Amniotic stem cell (primary cell): ENCODE measurements at places on chromosomes 6 and 20.

DNA sequence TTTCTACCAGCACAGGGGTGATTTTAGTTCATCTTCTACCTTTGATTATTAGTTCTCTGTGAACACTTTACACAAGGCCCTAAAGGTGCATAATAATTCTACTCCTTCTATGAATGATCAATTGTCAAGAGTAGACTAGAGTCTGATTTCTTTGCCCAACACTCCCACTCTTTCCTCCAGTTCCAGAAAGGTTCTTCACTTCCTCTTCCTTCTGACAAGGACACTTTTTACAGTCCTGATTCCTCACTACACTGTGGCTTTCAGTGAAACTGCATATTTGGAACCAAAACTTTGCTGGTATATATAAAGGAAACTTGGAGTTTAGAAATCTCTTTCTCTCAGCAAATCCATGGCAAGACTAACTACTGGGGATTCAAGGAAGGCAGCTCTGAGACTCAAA is 10.6 kb upstream of the RSPO3 start:
- DNase-seq, result no peak

- no peak for DNase-seq
Observed at GRCh38 chr6:77124604-77125003, 338.7 kb downstream of the HTR1B start.

DNA sequence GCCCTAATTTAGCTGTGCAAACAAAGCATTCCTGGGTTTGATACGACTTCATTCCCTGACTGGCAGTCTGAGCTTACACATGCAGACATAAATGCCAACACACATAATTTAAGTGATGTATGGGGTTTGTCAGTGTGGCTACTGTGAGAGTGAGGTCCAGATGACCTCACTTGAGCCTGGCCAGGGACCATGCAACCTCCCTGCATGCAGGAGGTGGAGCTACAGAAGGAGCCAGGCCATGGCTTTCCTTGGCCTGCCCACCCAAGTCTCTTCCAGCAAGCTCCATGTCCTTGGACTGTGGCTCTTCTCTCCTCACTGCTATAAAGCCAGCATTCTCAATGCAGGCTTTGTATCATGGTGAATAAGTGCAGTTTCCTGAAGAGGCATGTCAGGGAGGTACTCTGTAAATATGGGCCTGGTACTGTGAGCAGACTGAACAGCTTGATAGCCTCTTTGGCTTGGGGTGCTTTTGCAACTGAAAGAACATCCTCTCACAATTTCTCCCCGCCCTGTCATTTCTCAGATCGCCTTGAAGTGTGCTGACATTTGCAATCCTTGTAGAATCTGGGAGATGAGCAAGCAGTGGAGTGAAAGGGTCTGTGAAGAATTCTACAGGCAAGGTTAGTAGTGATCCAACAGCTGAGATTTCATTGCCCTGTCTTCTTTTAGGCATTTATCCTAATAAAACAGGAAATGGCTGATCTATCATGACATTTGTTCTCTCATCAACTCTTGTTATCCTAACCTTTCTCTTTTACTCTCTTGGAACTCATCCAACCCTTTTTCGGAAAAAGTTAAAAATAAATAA is 69.2 kb downstream of the MTFR2 start:
- no peak for DNase-seq

DNA sequence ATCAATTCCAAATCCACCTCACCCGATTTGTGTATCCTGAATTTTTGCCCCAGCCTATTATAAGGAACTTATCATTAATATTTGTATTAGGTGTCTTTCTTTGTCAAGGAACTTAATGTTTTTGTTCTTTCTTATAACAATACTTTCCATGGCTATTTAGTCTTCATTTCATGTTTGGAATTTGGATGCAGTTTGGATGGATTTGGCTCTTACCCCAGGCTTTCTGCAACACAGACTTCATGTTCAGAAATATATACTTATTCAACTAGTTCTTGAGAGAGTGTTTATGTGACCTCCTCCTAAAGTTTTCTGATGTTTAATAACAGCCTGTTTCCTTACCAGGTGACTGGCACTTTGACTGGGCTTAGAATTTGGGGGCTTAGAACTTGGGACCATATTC is 35.9 kb upstream of the TOX2 start:
- DNase-seq, result no peak

GRCh38 chr6:168514216-168514615 is 73.2 kb downstream of the SMOC2 start:
- no peak for DNase-seq

DNA sequence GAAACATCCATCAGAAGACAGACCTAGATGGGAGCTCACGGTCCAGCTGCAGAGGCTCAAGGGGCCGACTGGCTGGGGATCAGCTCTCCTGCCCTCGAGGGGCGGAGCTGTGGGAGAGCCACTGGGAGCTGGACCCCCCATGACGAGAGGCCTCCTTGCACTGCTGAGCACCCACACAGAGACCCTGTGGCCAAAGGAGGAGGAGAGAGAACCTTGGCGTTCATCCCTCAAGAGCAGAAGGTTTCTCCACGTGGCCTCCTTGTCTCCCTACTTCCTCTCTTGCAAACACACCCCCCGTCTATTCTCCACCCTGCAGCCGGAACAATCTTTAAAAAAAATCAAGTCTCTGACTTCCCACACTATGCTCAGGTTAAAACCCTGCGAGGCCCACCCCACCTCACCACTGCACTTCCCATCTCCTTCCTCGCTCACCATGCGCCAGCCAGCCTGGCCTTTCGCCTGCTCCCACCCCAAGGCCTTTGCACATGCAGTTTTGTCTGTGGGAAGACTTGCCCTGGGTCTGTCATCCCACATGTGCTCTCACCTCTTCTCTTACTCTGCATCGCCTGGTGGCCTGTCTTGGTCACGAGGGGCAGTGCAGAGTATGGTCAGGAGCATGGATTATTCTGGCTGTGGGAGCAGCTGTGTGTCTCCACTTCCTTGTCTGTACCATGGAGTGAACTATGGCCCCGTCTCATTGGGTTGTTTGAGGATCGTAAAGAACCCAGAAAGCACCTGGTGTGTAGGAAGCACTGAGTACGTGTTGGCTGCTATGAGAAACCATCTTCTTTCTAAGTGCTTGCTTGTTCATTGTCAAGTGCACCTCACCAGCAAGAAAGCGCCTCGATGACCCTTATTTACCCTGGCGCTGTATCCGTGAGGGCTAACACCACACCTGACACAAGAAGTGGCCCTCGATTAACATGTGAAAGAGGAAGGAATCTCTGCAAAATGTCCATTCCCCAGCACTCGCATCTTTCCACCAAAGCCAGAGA is 32.9 kb downstream of the PMEPA1 start:
- no peak for DNase-seq

GRCh38 chr20:19953606-19954005 is 63.6 kb upstream of the NAA20 start:
- DNase-seq, result no peak

- no peak for DNase-seq
Observed at GRCh38 chr6:42610416-42610815, 46.6 kb downstream of the UBR2 start.

- no peak for DNase-seq
Observed at GRCh38 chr6:21625642-21626041, 32.1 kb downstream of the SOX4 start.

DNA sequence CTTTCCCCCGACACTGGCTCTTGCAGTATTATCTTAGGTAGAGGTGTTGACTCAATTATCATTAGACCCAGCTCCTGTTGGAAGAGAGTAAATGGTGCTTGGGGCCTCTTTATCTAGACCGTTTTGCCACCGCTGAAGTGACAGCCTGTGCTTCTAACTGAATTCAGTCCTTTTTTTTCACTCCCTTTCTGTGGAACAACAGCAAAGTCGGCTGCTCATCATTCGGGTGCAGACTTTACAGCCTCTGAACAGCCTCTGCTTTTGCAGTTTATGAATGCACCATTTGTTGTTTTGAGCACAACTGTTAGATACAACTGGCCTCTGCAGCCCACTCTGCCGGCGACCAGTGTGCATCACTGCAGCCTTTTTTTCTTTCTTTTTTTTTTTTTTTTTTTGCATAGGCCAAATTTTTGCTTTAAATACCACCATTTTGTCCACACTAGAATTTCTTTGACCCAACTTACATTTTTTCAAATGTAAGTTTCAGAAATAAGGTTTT is 35.8 kb downstream of the RREB1 start:
- no peak for DNase-seq

DNA sequence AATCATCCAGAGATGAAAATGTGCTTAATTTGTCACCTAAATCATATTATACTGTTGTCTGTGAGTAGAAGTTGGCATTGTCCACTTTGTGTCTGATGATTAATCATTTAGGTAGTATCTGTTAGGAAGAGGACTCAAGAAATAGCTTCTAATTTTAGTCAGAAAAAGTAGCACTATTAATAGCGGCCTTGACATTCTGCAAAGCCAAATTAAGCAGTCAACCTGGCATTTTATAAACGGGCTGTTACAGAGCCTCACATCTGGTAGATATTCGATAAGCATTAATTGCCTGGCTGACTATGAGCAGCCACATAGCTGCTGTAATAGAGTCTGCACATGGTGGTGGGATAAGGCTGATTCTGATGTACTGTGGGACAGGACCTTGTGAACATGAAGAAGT is 99.5 kb downstream of the KLHL32 start:
- DNase-seq, result no peak

DNA sequence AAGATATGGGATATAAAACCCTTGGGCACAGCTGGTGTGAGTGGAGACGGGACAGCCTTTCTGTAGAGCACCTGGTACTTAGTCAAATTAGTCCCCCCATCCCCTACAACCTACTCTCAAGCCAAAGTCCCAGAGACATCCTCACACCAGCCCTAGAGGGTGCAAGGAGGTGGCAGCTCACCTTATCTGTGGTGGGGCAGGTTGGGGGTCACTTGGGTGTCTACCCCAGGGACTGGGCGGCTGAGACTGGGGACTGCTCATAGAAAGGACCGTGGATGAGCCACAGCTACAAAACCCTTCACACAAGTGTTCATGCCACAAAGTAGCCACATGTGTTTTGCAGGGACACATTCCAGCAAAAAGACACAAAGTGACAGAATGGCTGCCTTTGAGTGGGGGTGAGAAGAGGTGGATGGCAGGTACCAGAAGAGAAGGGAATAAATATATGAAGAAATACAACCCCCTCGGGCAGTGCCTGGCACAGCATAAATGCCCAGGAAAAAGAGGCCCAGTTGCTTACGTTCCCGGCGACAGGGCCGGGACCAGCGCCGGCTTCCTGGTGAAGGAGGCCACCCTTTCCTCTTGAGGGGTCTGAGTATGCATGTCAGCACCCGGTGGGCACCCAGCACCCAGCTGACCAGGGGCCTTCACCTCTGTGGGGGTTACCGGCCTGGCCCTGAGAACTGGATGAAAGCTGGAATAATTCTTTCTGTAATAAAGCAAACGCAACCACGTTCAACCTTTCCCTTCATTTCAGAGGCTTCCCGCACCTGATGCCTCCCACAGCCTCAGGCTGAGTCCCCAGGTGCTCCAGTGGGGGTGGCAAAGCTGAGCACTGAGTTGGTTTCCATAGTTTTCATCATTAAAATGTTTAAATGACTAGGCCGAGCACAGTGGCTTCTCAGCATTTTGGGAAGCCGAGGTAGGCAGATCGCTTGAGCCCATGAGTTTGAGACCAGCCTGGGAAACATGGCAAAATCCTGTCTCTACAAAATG is 14.4 kb upstream of the CEBPB start:
- no peak for DNase-seq

DNA sequence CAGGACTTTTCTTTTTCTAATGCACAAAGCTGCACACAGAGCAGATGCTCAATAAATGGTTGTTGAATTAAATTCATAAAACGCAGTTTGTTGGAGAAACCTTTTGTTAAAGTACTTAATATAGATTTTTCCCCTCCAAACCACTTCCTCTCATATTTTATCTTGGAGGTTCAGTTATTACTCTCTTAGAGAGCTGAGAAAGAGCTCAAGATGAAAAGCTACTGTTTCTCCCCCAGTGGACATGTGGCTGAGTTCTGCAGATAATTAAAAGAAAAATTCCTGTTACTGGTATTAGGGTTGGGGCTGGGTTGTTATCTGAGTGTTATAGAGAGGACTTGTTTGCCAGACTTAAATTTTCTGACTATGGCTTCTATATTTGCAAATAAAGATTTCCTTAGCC is 294.0 kb downstream of the TBC1D7 start:
- no peak for DNase-seq

DNA sequence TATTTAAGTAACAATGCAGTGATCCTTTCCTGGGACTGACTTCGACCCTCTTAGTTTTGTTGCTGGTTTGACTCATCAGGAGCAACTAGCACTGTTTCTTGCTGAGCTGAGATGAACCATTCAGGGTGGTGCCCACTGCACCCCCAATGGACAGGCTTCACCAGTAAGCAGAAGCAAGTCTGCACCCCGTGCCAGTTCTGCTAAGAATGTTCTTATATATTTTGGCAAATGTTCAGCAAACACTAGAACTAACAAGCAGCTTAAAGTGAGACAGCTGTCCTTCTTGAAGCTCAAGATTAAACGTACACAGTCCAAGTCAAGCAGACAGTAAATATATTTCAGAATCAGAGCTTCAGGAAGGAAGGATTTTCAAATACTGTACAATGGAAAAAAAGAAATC is 561.3 kb upstream of the CDH4 start:
- no peak for DNase-seq
